ENCODE measurements at places on chromosomes 16 and 17.

DNA sequence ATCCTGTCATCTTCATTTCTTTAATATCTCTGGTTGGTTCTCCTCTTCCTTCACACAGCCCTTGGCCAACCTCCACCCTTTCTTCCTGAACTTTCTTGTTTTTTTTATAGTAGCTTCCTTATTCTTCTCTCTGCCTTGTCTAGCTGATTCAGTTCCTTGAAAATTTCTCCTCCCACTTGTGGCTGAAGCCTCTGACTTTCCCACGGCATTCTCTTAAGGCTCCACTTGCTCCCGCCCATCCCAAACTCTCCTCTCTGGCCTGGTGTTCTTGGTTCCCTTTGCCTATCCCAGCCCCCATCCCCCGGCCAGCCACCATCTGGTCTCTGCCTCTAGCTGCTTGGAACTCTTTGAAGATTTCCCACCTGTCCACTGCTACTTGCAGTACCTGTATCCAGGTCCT is 29.1 kb downstream of the NLRP1 start:
- no peak for DNase-seq

DNA sequence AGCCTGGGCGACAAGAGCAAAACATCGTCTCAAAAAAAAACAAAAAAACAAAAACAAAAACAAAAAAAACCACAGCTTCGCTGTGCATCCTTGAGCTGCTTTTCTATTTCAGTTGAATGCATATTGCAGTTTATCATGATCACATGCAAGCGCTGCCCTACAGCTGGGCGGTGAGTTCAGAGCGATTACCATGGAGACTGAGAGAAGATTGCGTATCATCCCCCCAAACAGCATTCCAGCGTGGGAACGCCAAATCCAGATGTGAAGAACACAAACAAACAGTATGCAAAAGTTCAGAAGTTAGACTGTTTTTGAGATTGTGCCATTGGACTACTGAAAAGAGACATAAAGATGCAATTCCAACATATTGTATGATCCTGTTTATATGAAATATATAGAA is 15.1 kb upstream of the SLC52A1 start:
- DNase-seq, result no peak

DNA sequence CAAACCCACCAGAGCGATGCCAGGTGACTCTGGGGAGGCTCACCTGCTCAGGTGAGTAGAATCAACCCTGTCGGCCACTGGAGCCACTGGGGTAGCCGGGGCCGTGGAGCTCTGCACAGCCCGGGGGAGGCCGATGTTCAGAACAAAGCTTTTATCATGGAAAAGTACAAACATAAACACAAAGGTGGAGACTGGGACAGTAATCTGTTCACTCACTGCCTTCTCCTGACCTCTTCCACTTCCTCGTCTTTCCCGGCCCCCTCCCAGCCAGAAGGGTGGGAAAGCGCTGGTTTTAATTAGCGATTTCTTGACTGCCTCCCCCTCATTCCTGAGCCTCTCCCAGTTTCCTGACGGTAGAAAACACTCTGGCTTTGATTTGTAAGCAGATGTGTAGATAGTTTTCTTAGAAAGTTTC is 9.8 kb upstream of the TEX19 start:
- no peak for DNase-seq

DNA sequence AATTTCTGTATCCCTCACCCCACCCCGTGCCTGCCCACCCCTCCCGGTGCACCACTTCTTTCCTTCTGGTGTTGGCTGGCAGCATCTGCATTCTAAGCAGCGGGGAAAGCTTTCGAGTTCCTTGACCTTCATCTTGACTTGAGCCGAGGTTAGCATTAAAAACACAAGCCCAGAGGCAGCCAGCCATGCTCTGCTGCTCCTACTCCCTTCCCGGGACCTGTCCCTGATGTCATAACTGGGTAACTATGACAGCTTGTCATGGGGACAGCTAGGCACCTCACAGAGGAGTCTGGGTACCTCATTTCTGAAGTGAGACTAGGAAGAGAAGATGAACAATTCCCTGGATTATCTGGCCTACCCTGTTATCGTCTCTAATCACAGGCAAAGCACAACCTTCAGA is at the start of gene CFAP97D1:
Gene CFAP97D1 (plus strand): TSS at position 301 of the 400 bp plus-strand sequence. CDS start 28 bp downstream, at position 329.
- no peak for DNase-seq

DNA sequence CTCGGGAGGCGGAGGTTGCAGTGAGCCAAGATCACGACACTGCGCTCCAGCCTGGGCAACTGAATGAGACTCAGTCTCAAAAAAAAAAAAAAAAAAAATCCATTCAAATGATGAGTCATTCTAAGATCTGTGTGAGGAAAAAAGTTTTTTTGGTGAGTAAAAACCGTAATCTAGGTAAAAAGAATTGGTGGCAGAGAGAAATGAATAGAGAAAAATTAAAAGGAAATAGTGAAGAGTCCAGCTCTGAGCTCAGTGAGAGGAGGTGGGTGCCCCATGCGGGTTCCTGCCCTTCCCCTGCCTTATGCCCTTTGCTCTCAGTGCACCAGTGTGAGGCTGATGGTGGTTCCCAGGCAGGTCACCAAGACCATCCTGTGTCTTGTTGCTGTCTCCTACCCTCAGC is 20.9 kb downstream of the GAN start:
- no peak for DNase-seq

GRCh38 chr17:77886387-77886728 is 72.1 kb upstream of the TNRC6C start:
- no peak for DNase-seq

DNA sequence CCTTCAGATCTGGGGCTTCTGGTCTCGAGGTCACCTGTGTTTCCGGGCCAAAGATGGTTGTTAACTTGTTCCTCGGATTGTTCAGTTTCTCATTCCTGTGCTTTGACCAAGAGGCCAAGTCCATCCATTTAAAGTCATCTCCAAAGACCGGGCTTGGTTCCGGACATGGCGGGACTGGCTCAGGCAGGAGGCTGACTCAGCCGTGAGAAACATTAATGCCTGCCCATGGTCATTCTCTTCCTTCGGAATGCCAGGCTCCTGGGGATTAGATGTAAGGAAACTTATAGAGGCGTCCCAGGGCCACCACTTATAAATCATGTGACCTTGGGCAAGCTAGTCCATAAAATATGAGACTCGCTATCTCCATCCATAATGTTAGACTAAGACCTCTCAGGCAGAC is 13.6 kb upstream of the NKD1 start:
- DNase-seq, result no peak

Measured in WTC11 (cell line).